ENCODE measurements at places on chromosomes 4 and X. TPM values are rescaled to one million over a fixed set of nuclear protein-coding genes. Genes with fewer than 3 reads are reported as not detected.

The FRG2 gene
- not detected for total RNA-seq

The HERC6 gene
- total RNA-seq: 4.1 TPM

The ZXDA gene
- 3.3 TPM for total RNA-seq

The PARM1 gene
- 6.3 TPM for total RNA-seq

The ETDA gene
- not detected for total RNA-seq

The TLR3 gene
- total RNA-seq: 1.4 TPM

The NEIL3 gene
- total RNA-seq: 12.0 TPM

The PCSK1N gene
- 7.4 TPM for total RNA-seq

The GASK1B gene
- 0.23 TPM for total RNA-seq

The IQCM gene
- not detected for total RNA-seq

The GRIA3 gene
- total RNA-seq: 4.2 TPM

The TXLNG gene
- 31.1 TPM for total RNA-seq

The ZAR1 gene
- 0.87 TPM for total RNA-seq

The ITIH6 gene
- total RNA-seq: 0.04 TPM

The C4orf50 gene
- 0.17 TPM for total RNA-seq

The PABPC5 gene
- total RNA-seq: 1.7 TPM

The HEPH gene
- total RNA-seq: 31.7 TPM

The BEND2 gene
- not detected for total RNA-seq

The CT83 gene
- total RNA-seq: not detected

The CDX4 gene
- total RNA-seq: 5.2 TPM

The XG gene
- 1.0 TPM for total RNA-seq

The FATE1 gene
- total RNA-seq: not detected

The GABRQ gene
- total RNA-seq: 8.6 TPM

The KLF8 gene
- 11.4 TPM for total RNA-seq

The PPP1R2C gene
- not detected for total RNA-seq

The ZBTB33 gene
- total RNA-seq: 12.5 TPM

The ANXA3 gene
- total RNA-seq: 10.7 TPM

The RAB39B gene
- total RNA-seq: 6.9 TPM

The SAT1 gene
- 55.8 TPM for total RNA-seq

The STATH gene
- total RNA-seq: not detected

The ANK2 gene
- total RNA-seq: 27.9 TPM

The FREM3 gene
- 0.07 TPM for total RNA-seq

The FRG1 gene
- 23.1 TPM for total RNA-seq

The UGT2A1 gene
- 0.34 TPM for total RNA-seq

The C1QTNF7 gene
- not detected for total RNA-seq

The SLITRK4 gene
- not detected for total RNA-seq

The FANCB gene
- 13.2 TPM for total RNA-seq

The NIPAL1 gene
- total RNA-seq: 7.2 TPM

The HNRNPH2 gene
- 61.2 TPM for total RNA-seq

The FGFBP1 gene
- total RNA-seq: not detected

The CYLC1 gene
- not detected for total RNA-seq

The CDKL5 gene
- total RNA-seq: 13.0 TPM

The PWWP3B gene
- 0.52 TPM for total RNA-seq

The CMC4 gene
- 5.9 TPM for total RNA-seq

The PAGE1 gene
- total RNA-seq: not detected

The CYBB gene
- total RNA-seq: 0.11 TPM

The LAMP2 gene
- total RNA-seq: 31.2 TPM

The NXF2B gene
- total RNA-seq: 0.18 TPM

The ATP1B4 gene
- not detected for total RNA-seq

The MAGED2 gene
- 136 TPM for total RNA-seq

The MAGEA4 gene
- total RNA-seq: 11.4 TPM

The KDM6A gene
- total RNA-seq: 52.0 TPM

The HTN1 gene
- total RNA-seq: not detected

The TMEM271 gene
- total RNA-seq: 0.31 TPM

The SLIT2 gene
- 13.5 TPM for total RNA-seq

The PRR32 gene
- not detected for total RNA-seq

The AWAT1 gene
- total RNA-seq: not detected

The CLCN4 gene
- total RNA-seq: 8.9 TPM

The MAGEC2 gene
- total RNA-seq: 0.09 TPM
